CD4-positive, alpha-beta T cell treated with Interleukin-4 for 1 hour (primary cell): ENCODE measurements at places on chromosomes 6 and 20.

- no peak for DNase-seq
Observed at GRCh38 chr6:7121700-7122241, 14.0 kb downstream of the RREB1 start.

DNA sequence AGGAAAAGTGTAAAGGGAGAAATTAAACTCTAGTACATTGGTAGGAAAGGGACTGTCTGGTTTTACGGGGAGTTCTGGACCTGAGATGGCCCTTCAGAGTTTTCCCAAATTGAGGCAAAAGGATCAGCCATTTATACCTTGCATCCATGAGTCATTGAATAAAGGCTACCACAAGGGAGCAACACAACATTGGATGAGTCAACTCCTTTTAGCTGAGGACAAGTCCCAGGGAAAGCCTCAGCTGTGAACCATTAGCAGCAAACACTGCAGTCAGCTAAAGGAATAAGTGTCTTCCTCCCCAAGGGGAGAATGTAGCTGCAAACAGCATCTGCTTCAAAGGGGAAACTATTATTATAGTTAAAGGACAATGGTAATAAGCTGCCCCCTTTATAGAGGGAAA is 468.7 kb upstream of the ID4 start:
- no peak for DNase-seq

DNA sequence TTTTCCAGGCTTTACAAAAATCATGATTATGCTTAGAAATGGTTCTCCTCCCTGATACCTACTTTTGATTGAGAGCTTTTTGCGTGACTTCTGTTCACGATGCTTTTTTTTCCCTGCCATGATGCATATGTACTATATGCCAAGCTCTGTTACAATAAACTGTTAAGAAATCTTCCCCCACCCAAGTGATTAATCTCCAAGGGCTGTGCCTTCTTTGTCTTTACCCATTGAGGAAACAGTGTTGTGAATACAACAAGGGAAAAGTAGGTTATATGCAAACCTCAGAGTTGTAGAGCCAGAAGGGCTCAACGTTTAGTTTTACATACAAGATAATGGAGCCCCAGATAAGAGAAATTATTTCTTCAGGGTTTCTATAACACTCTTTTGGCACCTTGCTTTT is 34.1 kb upstream of the MYLK2 start:
- DNase-seq, result no peak

DNA sequence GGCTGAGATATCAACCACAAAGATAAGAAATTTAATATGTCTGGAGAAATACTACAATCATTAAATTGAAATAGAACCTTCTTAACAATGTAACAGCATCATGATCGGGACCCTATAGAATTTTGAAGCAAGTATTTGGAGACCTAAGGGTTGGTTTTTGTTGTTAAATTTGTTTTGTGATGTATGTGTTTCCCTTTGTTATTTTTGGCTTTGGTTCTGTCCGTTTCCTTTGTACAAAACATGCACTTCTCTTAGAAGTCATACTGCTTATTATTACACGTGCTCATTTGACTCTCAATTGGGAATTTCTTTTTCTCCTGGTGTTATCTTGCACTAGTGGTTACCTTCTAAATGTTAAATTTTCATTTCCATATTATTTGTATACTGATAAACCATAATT is 4.0 kb upstream of the PLN start:
- DNase-seq, result no peak

DNA sequence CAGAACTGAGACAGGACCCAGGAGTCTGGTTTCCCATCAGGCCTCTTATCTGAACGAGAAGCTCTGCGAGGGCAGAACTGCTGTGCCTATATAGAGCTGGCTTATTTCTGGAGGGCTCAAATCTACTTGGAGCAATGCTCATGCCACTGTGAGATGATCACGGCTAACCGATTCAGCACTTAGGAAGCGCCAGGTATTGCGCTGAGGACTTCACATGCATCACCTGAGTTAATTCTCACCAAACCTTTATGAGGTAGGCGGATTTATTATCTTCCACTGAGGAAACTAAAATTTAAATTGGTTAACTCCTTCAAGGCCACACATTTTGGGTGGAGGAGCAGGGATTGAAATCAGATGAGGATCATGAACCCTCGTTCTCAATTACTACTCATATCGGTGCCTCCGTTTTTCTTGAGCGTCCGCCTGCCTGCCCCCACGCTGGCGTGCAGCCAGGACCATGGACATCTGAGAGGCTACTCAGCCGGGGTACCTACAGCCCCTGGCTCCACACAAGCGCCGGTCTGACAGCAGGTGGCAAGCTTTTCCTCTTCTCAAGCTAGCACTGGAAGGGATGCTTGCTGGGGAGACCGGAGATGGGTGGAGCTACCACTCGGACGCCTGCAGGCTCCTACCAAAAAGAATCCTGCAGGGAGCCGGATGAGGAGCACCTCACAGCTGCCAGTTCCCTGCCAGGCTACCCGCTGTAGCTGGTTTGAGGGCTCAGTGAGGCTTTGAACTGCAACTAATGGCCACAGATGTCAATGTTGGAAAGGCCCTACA is 1.0 kb upstream of the PCIF1 start:
- peak; percentile 72 for DNase-seq

- DNase-seq, result no peak
Observed at GRCh38 chr6:21598674-21599023, 5.1 kb downstream of the SOX4 start.

GRCh38 chr6:31928672-31928939 is 1.1 kb downstream of the C2 start:
- no peak for DNase-seq
